ENCODE measurements at places on chromosomes 4 and X.

- no peak for DNase-seq
Measured at GRCh38 chrX:98501426-98501825, 1617.7 kb downstream of the RPA4 start.

DNA sequence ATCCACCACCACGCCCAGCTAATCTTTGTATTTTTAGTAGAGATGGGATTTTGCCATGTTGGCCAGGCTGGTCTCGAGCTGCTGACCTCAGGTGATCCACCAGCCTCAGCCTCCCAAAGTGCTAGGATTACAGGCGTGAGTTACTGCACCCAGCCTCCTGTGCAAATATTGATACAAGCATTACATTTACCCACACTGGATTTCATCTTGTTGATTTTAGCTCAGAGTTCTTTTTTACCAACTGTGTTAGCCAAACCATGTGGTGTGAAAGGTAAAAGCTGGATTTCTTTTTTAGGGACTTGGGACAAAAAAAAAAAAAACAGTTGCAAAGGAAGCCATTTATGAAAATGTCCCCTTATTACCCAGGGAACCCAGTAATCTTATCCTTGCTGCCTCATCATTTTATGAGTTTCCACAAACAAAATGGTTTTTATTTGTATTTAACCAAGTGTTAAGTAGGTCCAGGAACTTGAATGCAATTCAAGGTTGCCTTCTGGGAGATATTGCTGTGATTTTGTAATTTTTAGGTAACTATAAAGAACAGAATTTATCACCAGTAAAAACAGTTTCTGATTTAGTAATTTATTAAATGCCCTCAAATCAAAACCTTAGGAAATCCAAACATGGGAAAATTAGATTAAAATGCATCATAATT is 202.5 kb downstream of the PALLD start:
- DNase-seq: no peak

DNA sequence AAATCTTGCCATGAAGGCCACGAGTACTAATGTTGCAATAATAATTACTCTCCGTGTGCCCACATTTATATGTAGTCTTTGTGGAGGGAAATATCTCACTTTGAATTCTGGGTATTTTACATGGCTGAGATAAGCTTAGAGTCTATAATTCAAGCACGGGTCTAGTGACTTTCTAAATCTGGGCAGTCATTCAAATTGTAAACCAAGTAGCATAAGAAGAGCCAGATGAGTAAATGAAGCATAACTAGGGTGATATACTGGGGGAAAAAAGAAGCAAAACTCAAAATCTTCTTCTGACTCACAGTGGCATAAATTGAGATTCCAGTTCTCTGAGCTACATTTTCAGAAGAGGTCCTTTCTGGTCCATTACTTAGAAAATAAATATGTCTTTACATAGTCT is 53.0 kb downstream of the MAPK10 start:
- peak; percentile 77 for DNase-seq

DNA sequence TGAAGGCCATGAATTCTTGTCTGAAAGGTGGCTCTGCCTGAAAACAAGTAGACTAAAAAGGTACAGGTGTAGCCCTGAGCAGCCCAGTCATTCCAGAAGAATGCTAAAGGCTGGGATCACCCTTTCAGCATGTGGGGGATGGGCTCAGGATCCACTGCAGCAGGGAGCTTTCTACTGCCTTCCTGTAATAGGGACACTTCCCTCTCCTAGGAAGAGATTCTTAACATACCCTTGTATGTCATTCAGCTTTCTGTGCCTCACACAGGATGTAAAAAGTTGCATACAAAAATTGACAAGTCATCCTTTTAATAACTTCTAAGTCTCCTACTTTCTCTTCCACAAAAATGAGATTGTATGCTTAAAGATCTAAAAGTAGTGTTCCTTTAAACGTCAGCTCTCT is 123.3 kb downstream of the ZNF518B start:
- peak; percentile 10 for DNase-seq

GRCh38 chrX:16874458-16875095 is 4.4 kb upstream of the RBBP7 start:
- DNase-seq: no peak

- DNase-seq: peak; percentile 48
Measured at GRCh38 chr4:24560868-24561368, 23.4 kb downstream of the DHX15 start.

DNA sequence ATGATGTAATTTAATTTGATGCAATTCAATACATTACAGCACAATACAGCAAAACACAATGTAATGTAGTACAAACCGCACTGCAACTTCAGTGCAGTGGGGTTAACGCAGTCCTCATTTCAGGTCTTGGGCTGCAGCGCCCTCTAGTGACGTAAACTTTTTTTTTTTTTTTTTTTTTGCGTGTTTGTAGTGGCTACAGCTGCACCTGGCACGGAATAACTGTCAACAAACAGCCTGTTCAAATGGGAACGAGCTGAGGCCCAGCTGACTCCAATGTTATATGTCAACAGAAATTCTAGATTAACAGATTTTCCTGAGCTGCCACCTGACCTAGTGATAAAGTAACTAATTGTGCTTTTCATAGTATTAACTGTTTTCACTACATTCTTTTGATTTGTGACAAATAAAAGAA is 33.5 kb upstream of the RASSF6 start:
- peak; percentile 54 for DNase-seq

GRCh38 chr4:62490635-62491034 is 1290.5 kb downstream of the ADGRL3 start:
- no peak for DNase-seq

DNA sequence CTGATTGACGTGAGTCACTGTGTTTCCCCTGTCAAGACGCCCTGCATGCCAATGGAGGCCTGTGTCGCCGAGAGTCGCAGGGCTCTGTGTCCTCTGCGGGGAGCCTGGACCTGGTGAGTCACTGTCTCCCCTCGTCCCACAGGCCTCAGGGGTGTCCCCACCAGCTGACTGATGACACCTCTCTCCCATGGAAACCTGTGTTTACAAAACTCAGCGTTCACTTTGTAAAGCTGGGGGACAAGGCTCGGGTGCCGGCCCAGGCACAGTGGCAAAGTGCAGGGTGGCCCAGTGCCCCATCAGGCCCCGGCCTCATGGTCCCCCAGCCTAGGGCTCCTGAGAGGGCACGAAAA is 21.2 kb upstream of the HGFAC start:
- no peak for DNase-seq

- no peak for DNase-seq
Measured at GRCh38 chrX:108261549-108262203, 170.1 kb downstream of the ATG4A start.

DNA sequence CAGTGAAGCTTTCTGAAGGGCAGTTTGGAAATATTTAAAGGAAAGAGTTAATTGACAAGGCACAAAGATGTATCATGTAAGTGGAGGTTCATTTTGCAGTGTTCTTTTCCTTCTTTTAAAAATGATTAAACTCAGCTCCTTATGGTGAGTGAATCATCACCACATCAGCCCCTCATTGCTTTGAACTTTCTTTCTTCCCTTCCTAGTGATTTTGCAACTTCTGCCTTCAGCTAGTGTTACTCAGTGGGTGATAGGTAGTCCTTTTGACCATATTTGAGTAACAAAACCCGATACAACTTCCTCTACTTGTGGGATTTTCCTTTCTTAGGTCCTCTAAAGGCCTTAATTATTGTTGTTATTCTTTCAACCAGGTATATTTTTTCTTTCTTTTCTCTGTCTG is 8.2 kb downstream of the ZCCHC4 start:
- peak; percentile 67 for DNase-seq

DNA sequence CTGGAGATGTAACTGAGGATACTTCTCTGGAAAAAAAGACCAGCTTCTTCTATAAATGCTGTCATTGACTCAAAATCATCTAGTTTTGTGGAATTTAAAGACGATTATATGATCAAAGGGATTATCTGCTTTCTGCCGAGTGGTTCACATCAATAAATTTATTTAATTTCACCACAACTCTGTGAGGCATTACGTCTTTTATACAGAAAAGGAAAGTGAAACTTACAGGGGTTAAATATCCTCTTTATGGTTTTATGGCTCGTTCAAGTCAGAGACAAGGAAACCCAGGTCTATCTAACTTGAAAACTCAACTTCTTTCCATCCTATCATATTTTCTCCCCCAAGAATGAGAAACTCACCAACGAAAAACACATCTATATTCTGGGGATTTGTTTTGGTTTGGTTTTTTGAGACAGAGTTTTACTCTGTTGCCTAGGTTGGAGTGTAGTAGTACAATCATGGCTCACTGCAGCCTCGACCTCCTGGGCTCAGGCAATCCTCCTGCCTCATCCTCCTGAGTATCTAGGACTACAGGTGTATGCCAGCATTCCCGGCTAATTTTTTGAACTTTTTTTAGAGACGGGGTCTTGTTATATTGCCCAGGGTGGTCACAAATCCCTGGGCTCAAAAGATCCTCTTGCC is 377.9 kb upstream of the EMCN start:
- peak; percentile 3 for DNase-seq

GRCh38 chr4:53274609-53275268 is 91.1 kb downstream of the SCFD2 start:
- DNase-seq: no peak

DNA sequence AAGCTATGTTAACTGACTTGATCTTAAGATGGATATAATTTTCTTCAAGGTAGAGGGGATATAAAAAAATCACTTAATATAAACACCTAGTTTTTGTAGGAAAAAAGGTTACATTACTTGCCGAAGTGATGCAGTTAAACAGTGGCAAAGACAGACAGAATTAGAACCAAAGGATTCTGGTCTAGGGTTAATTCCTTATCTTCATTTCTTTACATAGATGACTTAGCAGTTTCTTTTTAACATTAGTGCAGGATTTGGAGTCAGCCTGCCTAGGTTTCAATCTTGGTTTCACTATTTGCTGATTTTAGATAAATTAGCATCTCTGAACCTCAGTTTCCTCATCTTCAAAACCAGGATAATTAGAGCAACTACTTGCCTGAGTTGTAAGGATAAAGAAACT is 14.3 kb downstream of the ZAR1 start:
- DNase-seq: no peak

GRCh38 chr4:84968925-84969324 is 2.4 kb upstream of the WDFY3 start:
- DNase-seq: no peak

- peak; percentile 13 for DNase-seq
Measured at GRCh38 chrX:148229801-148230303, 248.7 kb downstream of the FMR1NB start.

- DNase-seq: no peak
Measured at GRCh38 chr4:184499996-184500395, 25.6 kb upstream of the IRF2 start.

DNA sequence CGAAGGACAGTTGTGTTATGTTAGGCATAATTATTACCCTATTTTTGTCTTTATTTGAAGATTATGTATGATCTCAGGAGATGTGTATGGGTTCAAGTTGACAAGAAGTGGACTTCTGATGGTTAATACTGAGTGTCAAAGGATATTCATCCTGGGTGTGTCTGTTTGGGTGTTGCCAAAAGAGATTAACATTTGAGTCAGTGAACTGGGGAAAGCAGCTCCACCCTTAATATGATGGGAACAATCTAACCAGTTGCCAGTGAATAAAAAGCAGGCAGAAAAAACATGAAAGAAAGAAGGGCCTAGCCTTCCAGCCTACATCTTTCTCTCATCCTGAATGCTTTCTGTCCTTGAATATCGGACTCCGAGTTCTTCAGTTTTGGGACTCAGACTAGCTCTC is 332.6 kb downstream of the DTHD1 start:
- DNase-seq: no peak

DNA sequence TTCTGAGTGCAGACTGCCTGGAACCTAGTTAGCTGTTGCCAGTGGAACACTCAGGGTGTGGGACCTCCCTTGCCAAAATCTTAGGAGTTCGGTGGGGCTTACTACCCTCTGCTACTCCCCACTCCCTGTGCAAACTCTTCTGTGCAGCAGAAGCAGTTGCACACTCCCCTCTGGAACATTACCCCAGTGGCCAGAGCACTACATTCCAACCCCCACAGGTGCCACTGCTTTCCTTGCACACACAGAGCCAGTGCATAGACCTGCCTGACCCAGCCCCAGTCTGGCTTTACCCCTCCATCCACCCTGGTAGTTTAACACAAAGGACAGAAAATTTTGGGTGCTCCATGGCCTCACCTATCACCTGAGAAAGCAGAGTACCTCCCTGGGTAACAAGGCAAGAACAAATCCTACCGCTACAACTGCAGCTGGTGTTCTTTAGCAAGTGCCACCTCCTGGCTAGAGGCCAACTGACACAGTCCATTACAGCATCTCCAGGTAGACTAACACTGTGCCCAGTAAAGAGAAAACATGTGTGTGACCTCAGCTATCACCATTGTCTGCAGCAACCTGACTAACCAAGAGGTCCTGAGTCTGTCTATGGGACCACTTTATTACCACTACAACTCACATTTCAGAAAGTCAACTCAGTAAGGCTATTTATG is 11.5 kb upstream of the RASSF6 start:
- no peak for DNase-seq

- peak; percentile 8 for DNase-seq
Measured at GRCh38 chr4:114734594-114734993, 136.0 kb downstream of the UGT8 start.

GRCh38 chr4:84497504-84498202 is 1.4 kb downstream of the NKX6-1 start:
- DNase-seq: no peak

GRCh38 chr4:184361443-184361842 is 112.9 kb downstream of the IRF2 start:
- DNase-seq: peak; percentile 60

DNA sequence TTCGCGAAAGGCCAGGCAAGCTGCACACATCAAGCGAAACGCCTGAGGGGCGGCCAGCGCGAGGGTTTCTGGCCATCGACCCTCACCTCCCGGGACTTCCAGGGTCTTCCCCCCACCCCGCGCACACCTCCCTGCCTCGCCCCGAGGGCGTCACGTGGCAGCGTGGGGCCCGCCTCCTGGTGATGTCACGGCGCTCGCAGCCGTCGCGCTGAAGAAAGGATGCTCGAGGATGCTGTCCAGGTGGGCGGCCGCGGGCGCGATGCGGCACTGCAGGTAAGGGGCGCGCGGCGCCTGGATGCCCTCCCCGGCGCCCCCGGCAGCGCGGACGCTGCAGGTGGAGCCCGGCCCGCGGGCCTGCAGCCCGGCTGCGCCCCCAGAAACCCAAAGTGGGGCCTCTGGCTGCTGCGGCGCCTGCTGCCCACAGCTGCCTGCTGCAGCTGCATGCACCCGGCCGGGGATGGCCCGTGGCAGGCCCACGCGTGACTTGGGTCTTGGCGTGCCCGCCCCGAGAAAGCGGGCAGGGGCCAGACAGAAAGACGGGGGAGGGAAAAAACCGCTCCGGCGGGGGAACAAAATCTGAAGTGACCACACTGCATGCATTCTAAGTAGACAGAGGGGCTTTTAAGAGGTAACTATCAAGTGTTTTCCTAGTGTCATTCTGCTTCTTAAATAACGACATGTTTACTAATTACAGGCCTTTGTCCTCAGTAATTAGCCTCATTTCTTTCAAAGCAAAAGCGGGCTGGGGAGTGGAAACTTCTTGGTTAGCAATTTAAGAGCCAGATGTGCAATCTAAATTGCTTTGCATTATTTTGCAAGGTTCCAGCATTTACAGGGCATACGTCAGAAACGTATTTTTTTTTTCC is 1.7 kb downstream of the CLCN4 start:
- no peak for DNase-seq

All from AG10803 (cell line).